ENCODE measurements at places on chromosomes 6 and 20.

DNA sequence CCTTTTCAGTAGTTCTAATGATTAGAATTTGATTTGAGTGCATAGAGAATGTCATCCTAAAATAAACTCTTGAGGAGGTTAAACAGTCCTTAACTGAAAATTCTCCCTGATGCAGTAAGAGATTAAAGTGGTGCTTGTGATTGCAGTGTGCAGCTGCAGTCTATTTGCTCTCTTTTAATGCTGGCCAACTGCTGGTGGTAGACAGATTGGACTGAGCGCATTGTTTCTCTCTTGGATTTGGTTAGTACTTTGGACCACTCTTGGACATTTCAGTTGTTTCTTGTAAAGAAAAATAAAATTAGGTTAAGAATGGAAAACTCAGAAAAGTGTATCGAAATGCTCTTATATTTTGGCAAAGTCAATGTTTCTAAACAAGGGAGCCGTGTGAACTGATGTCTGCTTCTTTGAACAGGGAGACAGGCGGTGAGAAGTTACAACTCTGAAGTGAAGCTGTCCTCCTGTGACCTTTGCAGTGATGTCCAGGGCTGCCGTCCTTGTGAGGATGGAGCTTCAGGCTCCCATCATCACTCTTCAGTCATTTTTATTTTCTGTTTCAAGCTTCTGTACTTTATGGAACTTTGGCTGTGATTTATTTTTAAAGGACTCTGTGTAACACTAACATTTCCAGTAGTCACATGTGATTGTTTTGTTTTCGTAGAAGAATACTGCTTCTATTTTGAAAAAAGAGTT, 127.2 kb downstream of the CD109 start:
- no peak for DNase-seq

DNA sequence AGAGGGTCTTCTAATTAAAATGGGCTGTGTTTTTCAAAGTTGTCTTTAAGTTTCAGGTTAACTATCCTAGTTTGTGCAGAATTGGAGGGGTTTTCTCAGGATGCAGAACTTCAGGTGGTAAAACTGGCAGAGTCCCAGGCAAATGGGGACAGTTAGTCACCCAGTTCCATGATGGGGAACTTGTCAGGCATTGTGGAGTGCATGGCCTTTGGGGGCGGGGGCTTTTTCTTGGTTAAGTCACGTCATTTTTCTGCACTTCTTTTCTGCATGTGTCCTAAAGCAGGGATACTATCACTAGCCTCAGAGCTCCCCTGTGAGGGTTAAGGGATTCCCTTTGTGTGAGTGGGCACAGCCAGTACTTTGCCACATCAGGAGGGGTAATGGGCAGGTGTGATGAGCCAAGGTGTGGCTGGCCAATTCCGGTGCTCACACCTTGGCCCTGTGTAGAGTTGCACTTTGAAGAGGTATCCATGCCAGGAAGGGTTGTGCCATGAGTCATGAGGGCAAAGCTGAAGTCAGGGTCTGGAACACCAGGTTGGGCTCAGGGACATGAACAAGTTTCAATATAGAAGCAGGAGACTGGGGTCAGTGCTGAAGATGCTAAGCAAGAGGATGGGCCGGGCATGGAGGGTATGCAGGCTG, 126.0 kb upstream of the RREB1 start:
- DNase-seq: no peak

DNA sequence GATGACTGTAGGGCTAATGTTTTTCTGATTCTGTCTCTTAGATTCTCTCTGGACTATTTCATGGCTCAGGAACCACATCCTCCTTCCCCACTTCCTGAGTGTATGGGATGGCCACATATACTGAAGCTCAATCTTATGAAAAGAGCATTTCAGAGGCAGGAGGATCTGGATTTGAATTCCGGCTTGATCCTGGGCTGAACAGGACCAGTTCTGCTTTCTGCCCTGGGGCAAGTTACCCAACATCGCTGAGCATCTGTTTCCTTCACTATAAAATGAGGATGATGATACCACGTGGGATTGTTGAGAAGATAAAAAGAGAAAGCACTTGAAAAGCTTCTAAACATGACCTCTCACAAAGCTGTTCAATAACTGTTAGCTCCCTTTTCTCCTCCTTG, 168.4 kb upstream of the TNFAIP3 start:
- DNase-seq: no peak

DNA sequence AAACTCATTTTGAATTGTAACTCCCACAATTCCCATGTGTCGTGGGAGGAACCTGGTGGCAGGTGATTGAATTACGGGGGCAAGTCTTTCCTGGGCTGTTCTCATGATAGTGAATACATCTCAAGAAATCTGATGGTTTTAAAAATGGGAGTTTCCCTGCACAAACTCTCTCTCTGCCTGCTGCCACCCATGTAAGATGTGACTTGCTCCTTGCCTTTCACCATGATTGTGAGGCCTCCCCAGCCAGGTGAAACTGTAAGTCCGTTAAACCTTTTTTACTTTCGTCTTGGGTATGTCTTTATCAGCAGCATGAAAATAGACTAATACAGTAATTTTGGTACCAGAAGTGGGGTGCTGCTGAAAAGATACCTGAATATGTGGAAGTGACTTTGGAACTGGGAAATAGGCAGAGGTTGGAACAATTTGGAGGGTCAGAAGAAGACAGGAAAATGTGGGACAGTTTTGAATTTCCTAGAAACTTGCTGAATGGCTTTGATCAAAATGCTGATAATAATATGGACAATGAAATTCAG, 41.4 kb upstream of the SAMHD1 start:
- DNase-seq: no peak

DNA sequence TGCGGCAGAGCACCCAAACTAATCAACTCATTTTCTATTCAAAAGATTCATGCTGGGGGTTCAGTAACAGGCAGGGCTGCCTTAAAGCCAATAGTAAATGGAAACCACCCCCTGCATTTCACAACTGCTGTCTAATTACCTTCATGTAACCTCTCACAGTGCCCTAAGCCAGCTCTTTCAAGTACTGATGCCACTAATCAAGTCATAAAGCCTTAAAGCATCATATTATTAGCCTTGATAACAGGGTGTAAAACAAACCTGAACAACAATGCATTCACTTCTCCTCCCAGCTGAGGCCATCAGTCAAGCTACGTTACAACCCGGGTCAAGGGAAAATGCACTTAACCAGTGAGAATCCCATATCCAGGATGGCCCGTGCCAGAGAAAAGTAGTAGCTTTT, 33.0 kb downstream of the TRERF1 start:
- DNase-seq: no peak

GRCh38 chr6:102127253-102127652, 733.7 kb downstream of the GRIK2 start:
- DNase-seq: no peak
